Activated T-cell treated with anti-CD3 and anti-CD28 coated beads, Interleukin-2, amount 50 U/mL, for 4 hours (primary cell): ENCODE measurements at places on chromosomes 3 and 15. TPM values are rescaled to one million over a fixed set of nuclear protein-coding genes. Genes with fewer than 3 reads are reported as not detected.

Gene CCNB2
- total RNA-seq = 2.3 TPM

Gene STRC
- total RNA-seq = 0.33 TPM

Gene ZNF662
- 1.0 TPM for total RNA-seq

Gene SNX33
- 2.5 TPM for total RNA-seq

Gene RNF168
- total RNA-seq = 22.4 TPM

Gene GASK1A
- not detected for total RNA-seq

Gene HES1
- 0.23 TPM for total RNA-seq

Gene C3orf22
- not detected for total RNA-seq

Gene CFAP92
- total RNA-seq = not detected

Gene VIPR1
- total RNA-seq = 2.2 TPM

Gene CCDC32
- 31.0 TPM for total RNA-seq

Gene ZNF280D
- 14.9 TPM for total RNA-seq

Gene AQP9
- total RNA-seq = 0.26 TPM

Gene TMF1
- total RNA-seq = 21.0 TPM

Gene GOLGA6D
- total RNA-seq = not detected

Gene GPR149
- not detected for total RNA-seq

Gene ISG20
- 26.8 TPM for total RNA-seq

Gene CDHR4
- total RNA-seq = not detected

Gene RFTN1
- total RNA-seq = 72.4 TPM

Gene TMEM212
- total RNA-seq = not detected

Gene HRH1
- 6.5 TPM for total RNA-seq

Gene SPTBN5
- total RNA-seq = 0.16 TPM

Gene TRPM1
- total RNA-seq = not detected

Gene ANKRD34C
- not detected for total RNA-seq

Gene GOLGA8G
- not detected for total RNA-seq

Gene PLXNB1
- total RNA-seq = 6.0 TPM
